IMR-90 (cell line): ENCODE measurements at places on chromosomes 13 and 19. TPM values are rescaled to one million over a fixed set of nuclear protein-coding genes. Genes with fewer than 3 reads are reported as not detected.

DNA sequence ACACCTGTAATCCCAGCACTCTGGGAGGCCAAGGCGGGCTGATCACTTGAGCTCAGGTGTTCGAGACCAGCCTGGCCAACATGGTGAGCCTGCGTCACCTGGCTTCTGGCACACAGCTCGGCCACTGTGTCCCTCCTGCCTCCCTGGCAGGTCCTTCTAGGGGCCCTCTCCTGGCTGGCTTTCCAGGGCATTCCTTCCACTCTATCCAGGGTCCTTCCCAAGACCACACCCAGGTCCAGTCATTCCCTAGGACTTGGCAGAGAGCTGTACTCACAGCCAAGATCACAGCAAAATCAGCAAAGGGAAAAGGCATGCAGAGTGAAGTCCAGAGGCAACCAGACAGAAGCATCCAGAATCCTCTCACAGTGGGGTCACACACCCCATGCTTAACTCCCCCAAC is 9.7 kb upstream of the HSH2D start:
- DNase-seq = no peak

- DNase-seq = no peak
These were observed 6.9 kb downstream of the ZNF787 start for GRCh38 chr19:56114051-56114777.

- DNase-seq = no peak
These were observed 3.0 kb upstream of the ZNF136 start for GRCh38 chr19:12159773-12160414.

DNA sequence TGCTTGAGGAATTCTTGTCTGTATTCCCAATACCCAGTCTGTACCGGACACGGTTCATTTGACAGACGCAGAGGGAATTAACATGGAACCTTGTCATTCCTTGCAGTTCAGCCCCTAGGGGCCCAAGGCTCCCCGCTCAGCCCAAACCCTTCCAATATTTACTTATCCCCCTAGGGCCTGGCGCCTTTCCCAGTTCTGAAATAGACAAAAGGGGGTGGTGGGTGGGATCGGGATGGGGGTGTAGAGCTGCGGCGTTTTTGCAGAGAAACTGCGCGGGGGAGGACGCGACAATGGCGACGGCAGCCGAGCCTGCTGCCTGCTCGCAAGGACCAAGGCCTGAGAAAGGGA is 583 bp downstream of the AKAP8L start:
- no peak for DNase-seq

DNA sequence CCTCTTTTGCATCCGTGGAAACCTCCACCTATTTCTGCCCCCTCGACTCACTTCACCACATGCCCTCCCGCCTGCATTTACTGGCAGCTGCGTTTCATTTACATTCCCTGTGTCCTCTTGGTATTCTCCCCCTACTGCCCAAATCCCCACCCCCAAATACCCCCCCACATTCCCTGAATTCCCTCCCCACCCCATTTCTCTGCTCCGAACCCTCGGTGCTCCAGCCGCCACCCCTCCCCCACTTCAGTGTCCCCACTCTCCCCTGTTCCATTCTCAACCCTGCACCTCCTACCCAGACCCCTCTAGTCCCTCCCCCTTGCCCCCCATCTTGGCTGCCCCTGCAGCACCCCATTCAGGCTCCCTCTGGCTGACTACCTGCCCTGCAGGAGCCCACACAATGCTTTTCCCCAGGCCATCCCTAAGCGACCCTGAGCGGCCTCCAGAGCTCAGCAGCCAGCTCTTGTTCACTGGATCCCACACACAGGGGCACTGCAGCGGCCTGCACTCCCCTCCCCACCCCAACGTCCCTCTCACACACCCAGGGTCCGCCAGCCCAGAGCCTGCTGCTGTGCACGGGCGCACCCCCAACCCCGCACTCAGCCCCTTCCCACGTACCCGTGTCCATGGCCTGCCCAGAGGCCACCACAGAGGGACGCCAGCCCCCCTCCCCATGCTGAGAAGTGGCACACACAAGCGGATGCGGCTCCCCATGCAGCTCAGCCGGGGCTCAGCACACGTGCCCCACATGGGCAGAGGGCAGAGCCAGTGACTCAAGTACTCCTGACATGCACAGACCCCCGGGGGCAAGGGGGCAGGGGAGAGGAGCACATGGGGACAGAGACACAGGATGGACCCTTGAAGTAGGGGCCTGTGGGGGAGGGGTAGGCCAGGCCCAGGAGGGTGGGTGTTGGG is 26.3 kb downstream of the SHANK1 start:
- DNase-seq = no peak

Gene CEBPA
- under 0.01 TPM in 1 of 2 replicates, not detected in the other for total RNA-seq

Gene PRSS57
- not detected in 2 replicates for total RNA-seq

Gene ZNF284
- total RNA-seq = 4.1 and 5.0 TPM in 2 replicates
